Bronchial epithelial cell (primary cell): ENCODE measurements at places on chromosomes 6 and 20.

DNA sequence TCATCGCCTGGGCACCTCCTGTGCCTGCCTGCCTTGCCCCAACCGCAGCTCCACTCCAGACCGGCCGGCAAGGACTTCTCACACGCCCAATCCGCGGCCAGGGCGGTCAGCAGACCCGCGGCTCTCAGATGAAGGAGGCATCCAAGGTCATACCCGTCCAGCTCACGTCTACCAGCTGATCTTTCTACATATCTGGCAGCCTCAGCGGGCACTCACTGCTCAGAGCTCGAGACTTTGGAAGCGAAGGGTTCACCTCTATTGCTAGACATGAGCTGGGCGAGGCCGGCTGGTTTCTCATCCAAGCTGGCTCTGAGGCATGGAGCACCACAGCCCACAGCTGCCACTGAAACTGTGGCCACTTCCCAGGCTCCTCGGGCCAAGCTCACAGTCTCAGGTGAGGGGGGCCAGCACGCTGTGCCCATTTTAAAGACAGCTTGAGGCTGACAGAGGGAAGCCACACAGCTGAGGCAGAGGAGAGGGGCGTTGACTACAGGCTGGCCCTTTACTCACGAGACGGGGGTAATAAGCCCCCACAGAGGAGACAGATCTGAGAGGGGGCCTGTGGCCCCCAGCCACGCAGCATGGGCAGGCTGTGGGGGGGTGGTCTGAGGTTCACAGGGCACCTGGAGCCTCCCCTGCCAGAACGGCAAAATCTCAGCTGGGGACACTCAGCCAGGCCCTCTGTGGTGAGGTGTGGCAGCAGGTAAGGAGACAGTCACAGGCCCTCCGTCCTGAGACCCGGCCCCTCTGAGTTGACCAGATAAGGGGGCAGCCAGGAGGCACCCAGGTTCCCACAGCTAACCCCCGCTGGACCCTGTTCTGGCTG lies 2.0 kb downstream of the LAMA5 start:
- no peak for DNase-seq

GRCh38 chr6:103277936-103278335 lies 1581.8 kb downstream of the HACE1 start:
- no peak for DNase-seq

DNA sequence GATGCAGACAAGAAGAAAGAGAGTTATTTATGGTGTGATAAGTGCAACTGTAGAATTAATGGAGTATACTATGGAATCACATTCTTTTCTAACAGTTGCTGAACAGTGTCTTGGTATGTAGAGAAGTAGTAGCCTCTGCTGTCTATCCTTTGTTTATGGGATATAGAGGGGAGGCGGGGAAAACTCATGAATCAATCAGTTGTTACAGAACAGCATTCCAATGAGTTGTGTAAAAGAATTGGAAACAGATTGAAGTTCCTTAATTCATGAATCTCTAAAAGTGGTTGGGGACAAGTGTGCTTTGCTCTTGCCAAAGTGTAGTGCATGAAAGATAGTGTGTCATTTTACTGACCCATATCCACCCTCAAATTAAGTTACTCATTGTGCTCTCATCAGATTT lies 77.7 kb downstream of the FLRT3 start:
- peak; percentile 33 for DNase-seq

- DNase-seq = no peak
These were observed 271.8 kb downstream of the PRL start for GRCh38 chr6:22024973-22025467.

DNA sequence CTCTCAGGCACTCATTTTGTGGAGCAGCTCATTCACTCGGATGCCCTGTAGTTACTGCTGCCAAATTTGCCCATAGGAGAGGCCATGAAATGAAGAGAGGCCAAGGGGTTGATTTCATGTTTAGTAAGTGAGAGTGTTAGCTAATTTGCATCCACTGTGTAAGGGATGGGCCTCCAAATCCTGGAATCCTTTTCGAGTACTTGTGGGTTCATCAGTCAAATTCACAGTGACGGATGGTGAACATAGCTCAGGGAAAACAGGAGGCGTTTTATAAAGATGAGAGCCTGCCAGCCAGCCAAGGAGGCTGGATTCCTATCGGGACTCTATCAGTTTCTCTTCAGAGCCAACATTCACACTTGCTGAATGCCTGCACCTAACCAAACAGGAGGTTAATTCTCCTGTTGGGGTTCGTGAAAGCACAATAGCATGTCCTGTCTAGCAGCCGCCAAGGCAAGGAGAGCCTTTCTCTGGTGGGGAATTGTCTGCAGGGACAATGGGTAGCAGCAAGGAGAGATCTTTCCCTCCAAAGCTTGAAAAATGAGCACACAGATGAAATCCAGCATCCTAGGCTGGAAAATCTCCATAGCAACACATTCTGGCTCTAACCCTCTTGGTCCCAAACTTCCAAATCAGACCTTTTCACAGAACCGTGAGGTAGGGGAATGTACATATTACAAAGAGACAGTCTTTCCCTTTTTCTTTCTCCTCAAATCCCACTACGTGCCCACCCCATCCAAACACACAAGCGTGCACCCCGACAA lies 231.4 kb upstream of the ECI2 start:
- DNase-seq = no peak

DNA sequence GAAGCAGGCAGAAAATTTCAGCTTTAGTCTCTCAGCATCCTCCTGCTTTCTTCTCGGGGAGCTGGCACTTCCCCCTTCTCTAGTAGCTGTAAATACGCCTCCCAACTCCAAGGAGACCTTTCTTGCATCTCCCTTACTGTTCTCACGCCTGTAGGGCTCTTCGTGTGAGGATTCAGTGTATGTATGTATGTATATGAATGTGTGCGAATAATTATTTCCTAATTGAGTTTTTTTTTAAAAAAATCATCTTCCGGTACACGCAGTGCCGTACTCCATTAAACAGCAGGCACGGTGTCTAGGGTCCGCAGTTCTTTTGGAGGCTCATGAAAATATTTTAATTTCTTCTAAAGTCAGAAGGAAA lies 85.4 kb downstream of the HFE start:
- DNase-seq = peak; percentile 33

- no peak for DNase-seq
These were observed 138.7 kb downstream of the RFPL4B start for GRCh38 chr6:112485827-112486212.

GRCh38 chr6:147222160-147222838 lies 18.1 kb downstream of the STXBP5 start:
- peak; percentile 32 for DNase-seq

- no peak for DNase-seq
These were observed 515.7 kb upstream of the FLRT3 start for GRCh38 chr20:14853079-14853478.

GRCh38 chr6:139547122-139547776 lies 172.8 kb upstream of the CITED2 start:
- no peak for DNase-seq

DNA sequence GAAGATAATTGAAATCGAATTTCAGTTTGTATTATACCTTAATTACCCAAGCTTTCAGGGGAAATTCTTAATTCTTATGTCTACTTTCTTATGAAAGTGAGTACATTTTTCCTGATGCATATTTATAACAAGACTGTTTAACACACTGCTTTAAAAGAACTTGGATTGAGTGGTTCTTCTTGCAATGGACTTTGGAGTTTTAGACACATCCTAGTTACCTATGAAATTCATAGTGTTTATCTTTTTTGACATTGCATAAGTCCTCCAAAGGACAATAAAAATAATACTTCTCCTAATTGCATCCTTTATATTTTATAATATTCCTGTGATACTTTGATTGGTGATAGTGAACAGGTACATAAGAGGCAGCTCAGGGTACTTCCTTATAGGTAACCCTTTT lies 395.6 kb upstream of the FLRT3 start:
- DNase-seq = no peak

- no peak for DNase-seq
These were observed 574.3 kb downstream of the COL12A1 start for GRCh38 chr6:74631564-74631963.

GRCh38 chr20:10022625-10023024 lies 12.2 kb upstream of the ANKEF1 start:
- DNase-seq = peak; percentile 19

- no peak for DNase-seq
These were observed 8.8 kb upstream of the CD83 start for GRCh38 chr6:14108571-14109410.

GRCh38 chr20:14820771-14821170 lies 483.4 kb upstream of the FLRT3 start:
- DNase-seq = peak; percentile 52

DNA sequence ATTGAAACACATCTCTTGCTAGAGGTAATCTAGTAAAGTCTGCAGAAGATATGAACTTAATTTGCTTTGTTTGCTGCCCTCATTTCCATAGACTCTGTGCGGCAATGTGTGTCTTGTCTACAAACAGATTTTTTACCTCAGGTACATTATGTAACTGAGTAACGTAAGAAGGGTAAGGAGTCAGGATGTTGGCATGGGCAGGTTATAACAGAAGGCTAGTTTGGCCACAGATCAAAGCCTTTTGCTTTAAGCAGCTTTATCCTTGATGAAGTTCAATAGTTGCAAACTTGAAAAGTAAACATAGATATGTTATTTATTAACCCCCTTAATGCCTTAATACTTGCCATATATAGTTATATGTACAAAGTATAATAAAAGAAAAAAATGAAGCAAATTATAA lies 391.6 kb upstream of the FKBP1C start:
- no peak for DNase-seq

DNA sequence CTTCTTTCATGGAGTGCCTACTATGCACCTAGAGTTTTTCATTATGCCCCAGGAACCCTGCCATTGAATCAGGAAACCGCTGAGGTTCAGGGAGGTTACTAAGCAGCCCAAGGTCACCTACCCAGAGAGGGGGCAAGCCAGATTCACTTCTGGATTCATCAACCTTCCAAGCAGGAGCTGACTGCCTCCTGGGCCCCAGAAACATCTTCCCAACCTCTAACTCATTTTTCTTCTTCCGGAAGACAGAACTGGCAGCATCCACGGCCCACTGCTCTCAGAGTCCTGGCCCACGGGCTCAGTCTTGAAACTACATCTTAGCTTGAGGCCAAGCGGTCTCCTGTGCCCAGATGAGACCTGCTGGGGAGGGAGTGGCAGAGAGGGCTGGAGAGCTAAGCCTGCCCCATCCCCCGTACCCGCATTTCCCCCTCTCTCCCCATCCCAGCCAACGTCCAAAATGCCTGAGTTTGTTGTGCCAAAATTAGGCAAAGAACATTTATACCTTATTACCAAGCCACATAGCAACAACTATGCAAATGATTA lies 281.0 kb downstream of the CDC5L start:
- no peak for DNase-seq

DNA sequence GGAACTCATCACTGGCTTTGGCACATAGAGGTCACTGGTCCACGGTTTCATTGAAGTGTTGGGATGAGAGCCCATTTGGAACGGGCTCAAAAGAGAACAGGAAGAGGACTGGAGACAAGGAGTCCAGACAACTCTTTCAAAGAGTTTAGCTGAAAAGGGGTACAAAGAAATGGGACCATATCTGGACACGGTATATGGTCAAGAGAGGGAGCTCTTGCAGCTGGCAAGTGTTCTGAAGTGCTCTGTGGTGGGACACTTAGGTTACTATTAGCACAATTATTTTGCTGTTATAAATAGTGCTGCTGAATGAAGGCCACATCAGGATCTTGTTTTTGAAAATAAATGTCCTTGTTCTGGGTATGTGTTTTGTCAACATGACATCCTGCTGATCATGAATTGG lies 4.6 kb downstream of the SGK2 start:
- DNase-seq = no peak
